Keratinocyte (primary cell): ENCODE measurements at places on chromosomes 6 and 20.

DNA sequence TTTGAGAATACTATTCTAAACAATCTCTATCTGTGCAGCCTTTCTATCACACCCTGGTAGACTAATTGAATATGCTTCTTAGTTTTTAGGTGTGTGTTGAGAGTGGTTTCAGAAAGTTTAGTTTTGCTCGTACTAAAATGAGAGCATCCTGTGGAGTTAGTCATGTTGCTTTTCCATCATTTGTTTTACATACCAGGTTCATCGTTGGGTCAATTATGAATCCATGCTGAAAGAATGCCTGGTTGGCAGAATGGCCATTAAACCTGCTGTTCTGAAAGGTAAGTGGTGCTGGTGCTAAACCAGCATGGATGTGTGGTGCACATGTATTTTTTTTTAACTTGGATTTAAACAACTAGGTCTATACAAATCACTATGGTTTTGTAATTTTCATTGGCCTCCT lies 49.3 kb downstream of the CYB5R4 start:
- DNase-seq: no peak

GRCh38 chr6:167779129-167779992 lies 47.4 kb upstream of the AFDN start:
- DNase-seq: no peak

DNA sequence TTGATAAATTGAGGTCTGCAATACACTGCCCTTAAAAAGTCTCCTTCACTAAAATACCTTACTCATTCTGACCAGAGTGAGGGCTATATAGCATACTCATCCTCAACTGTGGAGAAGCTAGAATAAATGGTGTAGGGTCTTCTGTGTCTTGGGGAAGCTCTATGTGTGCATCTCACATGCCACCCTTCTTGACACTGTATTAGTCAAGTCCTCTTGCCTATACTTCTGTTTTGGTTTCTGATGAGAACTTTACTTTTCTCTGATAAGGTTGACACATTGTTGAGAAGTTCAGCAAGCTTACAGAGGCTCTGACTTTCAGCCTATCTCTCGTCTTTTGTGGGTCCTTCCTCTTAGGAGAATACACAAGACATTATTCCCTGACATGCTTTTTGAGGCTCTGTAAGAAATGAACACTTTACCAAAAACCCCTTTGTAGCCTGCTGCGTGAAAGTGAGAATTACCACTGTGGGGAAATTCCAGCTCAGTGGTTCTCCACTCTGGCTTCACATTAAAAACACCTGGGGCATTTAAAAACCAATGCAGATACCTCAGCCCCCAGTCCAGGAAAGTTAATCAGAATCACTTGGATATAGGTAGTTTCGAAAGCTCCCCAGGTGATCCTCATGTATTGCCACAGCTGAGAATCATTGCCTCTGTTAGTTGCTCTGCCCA lies 372.1 kb upstream of the HS3ST5 start:
- DNase-seq: no peak

DNA sequence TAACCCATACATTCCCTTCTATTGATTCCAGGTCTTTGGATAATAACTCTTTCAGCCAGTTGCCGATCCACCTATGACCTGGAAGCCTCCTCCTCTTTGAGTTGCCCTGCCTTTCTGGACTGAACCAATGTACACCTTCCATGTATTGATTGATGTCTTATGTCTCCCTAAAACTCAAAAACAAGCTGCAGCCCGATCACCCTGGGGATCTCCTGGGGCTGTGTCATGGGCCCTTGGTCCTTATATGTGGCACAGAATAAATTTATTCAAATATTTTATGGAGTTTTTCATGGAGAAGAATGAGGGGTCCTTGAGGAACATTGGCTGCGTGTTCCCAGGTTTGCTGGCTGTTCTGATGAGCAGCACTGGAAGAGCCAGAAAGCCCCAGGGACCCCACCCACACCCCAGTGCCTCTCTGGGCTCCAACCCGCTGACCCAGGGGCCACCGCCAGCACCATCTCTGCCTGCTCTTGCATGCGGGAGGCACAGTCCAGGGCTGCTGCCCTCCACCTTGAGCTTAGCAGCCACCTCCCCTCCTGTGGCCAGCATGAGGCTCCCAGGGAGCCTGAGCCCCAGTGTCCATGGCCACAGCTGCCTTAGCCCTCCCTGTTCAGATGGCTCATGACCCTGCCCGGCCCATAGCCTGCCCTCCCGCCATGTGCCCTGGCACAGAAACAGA lies 36.5 kb upstream of the CST7 start:
- DNase-seq: no peak

- DNase-seq: no peak
These were observed 63.7 kb downstream of the HIVEP2 start for GRCh38 chr6:142881290-142881689.

DNA sequence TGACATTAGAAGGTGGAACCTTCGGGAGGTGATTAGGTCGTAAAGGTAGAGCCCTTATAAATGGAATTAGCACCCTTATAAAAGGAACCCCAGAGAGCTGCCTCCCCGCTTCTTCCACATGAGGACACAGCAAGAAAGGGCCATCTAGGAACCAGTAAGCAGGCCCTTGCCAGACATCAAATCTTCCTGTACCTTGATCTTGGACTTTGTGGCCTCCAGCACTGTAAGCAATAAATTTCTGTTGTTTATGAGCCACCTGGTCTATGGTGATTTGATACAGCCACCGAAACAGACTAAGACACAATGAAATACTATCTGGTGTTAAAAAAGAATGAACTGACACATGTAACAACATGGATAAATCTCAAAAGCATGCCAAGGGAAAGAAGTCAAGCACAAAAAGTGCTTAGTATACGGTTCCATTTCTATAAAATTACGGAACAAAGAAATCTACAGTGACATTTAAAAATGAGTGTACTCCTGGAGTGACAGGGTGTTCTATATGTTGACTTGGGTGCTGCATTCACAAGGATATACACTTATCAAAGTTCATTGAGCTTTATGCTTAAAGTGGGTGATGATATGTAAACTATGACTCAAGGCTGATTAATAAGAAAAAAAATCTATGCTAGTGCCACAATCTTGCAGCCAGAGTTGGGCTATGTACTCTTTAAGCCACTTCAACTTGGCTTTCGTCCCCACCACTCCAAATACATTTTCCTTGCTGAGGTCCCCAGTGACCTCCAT lies 18.4 kb downstream of the SERPINB1 start:
- DNase-seq: no peak

DNA sequence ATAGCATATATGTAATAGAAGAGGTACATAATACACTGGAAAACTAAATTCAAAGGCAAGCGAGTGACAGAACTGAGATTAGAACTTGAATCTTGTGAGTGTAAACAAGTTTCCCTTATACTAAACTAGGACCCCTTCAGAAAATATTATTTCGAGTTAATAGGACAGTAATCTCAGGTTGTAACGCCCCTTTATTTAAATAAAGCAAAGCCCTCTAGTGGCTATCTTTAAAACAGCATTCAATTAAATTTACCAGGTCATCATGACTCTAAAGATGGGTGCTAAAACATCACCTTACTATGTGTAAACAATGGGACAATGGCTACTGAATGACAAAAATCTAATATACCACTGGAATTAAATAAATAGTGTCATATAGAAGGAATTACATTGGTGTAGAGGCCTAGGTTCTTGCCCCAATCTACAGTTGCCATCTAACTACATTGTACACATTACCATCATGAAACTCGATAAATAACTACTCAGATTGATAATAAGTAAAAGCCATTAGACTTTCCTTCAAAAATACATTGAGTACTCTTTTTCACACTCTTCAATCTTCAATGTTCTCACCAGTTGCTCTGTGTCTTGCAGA lies 255.4 kb upstream of the IRAK1BP1 start:
- DNase-seq: no peak

- DNase-seq: no peak
These were observed 10.6 kb upstream of the TENT5A start for GRCh38 chr6:81763051-81763450.

- DNase-seq: no peak
These were observed 11.8 kb upstream of the ZNF831 start for GRCh38 chr20:59151820-59152219.

DNA sequence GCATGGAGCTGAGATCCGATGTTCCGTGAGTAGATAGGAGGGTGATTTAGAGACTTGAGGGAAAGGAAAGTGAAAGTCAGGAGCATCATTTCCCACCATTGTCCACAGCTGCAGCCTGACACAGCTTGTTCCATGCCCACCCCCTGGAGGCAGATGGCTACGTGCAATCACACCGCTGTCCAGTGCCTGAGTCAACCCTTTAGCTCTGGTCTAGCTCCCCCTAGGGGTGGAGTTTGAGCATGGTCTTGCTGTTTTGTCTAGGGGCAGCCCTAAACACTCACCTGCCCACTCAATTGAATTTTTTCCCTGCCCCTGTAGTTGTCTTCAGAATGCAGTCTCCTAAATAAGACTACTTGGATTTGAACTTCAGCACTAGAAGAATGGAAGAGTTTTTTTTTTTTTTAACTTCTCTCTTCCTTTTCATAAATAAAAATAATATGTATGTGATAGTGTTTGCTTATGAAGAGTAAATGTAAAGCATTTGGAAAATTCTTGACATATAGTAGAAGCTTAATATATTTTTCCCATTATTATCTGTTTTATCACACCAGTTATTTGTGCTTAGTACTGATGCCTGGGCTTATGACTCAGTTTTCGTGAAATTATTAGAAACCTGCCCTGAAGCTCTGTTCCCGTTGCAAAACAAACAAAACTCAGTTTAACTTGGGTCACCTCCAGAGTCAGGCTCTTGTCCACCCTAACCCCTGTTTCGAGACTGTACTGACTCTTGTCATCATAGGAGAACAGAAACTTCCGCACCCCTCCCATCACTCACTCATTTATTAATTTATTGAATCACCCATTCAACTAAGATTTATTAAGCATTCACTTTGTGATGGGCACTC lies 814.8 kb downstream of the MAFB start:
- peak; percentile 32 for DNase-seq

GRCh38 chr6:36888654-36889481 lies 3.1 kb downstream of the C6orf89 start:
- no peak for DNase-seq

GRCh38 chr6:149456311-149457021 lies 28.3 kb downstream of the ZC3H12D start:
- no peak for DNase-seq

GRCh38 chr6:49464691-49465090 lies 1.5 kb downstream of the CENPQ start:
- DNase-seq: no peak

GRCh38 chr20:55424968-55425367 lies 580.4 kb downstream of the CBLN4 start:
- DNase-seq: no peak

DNA sequence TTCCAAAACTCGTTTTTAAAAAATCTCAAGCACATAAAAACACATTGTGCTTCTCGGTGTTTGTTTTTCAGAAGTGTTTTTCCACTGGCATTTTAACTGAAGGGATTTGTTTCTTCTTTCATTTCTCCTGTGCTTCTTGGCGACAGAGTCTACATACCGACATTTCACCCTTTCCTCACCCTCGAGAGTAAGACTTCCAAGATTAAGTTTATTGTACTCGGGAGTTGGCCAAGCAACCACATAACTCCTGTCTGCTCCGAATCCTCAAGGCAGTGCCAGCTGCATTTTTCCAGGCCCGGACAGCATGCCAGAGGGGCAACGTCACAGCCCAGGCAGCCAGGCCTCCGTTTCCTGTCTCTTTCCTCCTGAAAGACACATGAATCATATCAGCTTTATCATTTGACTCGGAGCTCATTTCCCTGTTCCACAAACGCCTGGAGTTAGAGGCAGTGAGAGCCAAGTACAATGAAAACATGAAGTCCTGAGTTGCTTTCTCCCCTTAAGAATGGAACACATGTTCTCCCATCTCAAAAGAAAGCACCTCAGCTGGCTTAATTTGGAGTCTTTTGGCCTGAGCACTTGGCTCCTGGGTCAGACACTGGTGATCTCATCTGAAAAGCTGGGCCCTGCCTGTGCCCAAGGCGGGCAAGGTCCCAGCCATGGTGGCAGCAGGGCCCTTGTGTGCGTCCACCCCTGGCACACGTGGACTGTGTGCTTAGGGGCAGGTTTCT lies 23.2 kb upstream of the FAM50B start:
- DNase-seq: peak; percentile 79

- DNase-seq: no peak
These were observed 57.0 kb upstream of the STX16 start for GRCh38 chr20:58593880-58594638.

DNA sequence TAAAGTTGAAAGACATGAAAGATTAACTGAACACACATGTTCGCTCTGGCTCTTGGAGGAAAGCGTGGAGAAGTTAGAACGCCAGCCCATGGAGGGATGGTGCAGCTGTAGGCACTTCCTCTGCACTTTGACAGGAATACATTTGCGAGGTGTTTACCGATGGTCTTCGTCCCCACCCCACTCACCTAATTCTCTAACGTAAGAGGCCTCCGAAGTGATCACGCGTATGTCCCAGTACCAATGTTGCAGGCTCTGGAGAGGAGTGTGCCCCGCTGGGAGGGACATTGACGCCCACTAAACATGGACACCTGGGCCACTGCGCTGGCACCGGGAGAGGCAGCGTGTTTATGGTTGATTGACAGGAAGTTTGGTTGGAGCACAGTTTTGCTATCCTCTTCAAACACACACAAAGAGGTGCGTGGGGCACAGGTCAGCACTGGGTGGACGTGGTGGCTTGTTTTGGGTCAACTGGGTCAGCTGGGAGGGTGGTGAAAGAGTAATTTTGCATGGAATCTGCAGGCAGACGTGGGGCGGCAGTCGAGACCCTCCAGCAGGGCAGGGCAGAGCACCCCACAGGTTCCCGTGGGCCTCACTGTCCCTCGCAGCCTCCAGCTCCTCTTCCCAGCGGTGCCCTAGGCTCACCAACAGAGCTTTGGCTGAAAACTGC lies 110.1 kb downstream of the DLL1 start:
- DNase-seq: no peak

GRCh38 chr20:7346562-7346961 lies 579.1 kb downstream of the BMP2 start:
- peak; percentile 98 for DNase-seq

DNA sequence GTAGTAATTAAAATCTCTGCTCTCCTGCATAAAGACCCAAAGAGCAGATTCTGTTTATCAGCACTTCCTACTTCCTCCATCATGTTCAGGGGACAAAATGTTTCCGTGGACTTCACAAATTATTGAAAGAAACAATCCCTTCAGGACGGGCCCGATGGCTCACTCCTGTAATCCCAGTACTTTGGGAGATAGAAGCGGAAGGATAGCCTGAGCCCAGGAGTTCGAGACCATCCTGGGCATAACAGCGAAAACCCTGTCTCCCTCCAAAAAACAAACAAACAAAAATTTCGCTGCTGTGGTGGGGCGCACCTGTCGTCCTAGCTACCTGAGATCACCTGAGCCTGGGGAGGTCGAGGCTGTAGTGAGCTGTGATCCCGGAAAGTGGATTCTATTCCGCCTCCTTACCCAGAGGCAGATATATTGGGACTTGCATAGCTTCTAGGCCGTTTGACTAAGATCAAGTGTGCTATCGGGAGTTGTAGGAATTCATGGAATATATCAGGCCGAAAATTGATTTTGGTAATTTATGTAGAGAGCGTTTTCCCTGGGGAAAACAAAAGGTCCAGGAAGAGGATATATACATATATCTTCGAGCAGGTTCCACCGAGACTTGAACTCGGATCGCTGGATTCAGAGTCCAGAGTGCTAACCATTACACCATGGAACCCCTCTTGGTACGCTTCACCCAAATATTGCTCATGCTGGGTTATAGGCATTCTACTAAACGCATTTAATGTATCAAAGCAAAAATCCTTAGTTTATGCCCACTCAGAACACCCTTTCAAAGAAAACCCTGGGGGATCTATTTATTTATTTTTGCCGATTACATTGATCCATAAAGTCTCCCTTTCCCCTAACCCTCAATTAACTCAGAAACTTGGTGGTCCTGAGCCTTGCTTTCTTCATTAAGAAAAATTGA lies 74.5 kb upstream of the ZNF184 start:
- DNase-seq: no peak

- DNase-seq: no peak
These were observed 5.4 kb downstream of the TGM3 start for GRCh38 chr20:2301164-2301622.
